Progenitor cell of endocrine pancreas (in vitro differentiated cells): ENCODE measurements at places on chromosomes 7 and 10.
A peak's percentile ranks its signal among the peaks of the same experiment; 100 is the strongest.

DNA sequence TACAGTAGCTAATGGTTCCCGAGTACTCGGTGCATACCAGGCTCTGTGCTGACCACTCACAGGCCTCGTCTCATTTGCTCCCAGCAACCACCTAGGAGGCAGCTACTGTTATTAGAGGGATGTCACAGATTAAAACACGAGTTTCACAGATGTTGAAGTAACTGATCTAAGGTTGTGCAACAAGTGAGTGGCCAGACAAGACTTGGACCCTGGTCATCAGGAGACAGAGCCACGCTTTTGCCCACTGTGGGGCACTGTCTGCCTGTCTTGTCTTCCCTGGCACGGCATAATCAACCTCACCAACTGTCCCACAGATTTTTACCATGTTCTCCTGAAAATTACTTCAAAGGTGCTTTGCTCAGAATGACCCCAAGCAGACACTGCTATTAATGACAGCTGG lies 111.6 kb upstream of the HABP2 start:
- no peak for DNase-seq

GRCh38 chr7:80731281-80731680 lies 92.8 kb downstream of the CD36 start:
- DNase-seq = no peak

DNA sequence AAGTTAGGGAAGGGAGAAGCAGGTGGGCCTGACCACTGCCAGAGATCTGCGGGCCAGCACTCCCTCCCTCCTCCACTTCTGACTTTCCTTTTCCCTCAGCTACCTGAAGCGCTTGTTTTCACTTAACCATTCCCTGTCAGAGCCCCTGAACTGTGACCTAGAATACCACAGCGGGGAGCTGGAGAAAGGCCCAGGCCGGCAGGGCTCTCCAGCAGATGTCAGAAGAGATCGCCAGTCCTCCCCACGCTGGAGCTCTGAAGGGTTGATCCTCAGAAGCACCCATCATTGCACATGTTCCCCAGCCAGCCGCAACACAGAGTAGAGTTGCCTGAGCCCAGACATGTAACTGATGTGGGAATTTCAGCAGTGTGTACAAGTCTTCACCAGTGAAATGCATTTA lies 44.4 kb upstream of the GAD2 start:
- DNase-seq = no peak

- no peak for DNase-seq
These were observed 150.1 kb upstream of the GPR22 start for GRCh38 chr7:107319724-107320228.

DNA sequence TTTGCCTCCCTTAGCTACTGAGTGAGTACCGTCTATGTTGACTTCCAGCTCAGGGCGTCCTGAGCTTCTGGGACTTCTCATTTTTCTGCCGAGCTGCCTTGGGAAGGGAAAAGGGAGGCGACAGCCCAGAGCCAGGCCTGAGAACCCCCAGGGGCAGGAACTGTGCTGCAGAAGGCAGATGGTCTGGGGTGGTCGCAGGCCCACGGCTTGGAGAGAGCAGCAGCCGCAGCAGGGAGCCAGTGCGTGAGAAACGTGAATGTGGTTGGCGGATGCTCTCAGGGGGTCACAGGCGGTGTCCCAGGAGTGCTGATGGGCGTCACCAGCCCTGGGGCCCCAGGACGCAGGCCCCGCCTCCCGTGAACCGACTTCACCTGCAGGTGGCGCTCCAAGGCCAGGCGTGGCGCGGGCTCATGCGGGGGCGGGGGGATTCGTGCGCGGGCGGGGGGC lies 9.2 kb upstream of the PWWP2B start:
- peak; percentile 81 for DNase-seq

DNA sequence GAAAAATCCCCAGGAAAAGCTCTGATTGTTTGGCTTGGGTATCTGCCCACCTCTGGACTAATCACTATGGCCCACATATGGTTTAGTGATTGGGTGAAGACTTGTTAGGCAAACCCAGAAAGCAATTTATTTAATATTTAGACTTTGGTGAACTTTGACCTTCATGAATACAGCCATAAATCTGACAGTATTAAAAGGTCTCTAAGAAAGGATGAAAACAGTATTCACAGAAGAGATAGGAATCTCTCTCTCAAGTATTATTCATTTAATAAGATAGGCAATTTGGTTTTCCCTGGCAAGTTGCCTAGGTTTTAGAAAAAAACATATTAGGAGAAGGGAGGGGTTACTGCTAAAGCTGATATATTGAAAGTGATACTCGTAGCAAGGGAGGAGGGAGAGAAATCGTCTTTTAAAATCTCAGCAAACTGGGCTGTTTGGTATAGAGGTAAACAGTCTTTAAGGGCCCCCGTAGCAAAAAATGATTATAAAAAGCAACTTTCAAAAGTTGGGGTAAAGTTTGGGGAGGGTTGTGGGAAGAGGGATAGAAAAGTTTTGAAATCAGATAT lies 57.1 kb downstream of the LSMEM1 start:
- no peak for DNase-seq

DNA sequence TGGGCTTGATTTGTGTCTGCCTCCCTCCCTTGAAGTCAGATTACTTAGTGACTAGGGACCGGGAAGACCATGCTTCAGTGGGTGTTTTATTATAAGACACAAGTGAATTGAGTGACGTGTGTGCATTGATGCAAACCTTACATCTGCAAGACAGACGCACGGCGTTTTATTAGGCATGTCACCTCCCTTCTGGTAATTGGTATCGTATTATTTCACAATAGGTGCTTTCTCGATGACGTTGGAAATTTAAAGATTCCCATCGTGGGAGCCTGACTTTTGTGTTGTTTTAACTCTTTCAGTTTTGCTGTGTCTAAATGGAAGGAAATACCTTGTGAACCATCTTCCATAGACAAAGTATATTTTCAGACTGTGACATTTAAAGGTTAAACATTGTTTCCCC lies 132.6 kb downstream of the INSYN2A start:
- no peak for DNase-seq

- DNase-seq = no peak
These were observed 648.3 kb downstream of the PARD3 start for GRCh38 chr10:34166823-34167222.

DNA sequence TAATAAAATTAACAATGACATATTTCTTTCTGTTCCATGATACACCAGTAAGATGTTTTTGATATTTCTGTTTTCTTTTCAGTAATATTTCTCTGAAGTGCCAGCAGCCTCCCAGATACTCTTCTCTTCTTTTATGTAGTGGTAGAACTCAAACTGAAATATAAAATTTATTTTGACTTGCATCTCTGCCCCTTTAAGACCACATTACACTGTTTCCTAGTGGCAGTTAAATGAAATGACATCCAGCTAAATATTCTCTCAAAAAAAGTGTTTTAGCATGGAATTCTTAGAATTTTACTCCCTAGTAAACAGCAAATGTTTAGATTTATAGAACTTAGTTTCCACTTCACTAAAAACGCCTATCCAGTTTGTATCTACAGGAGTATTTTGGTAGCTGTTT lies 237.2 kb upstream of the MTPN start:
- DNase-seq = no peak

GRCh38 chr10:89516149-89516832 lies 19.1 kb downstream of the SLC16A12 start:
- no peak for DNase-seq

- DNase-seq = no peak
These were observed 86.4 kb downstream of the AUTS2 start for GRCh38 chr7:69684369-69685292.

GRCh38 chr7:106450716-106451115 lies 165.9 kb upstream of the NAMPT start:
- DNase-seq = no peak

GRCh38 chr7:143426479-143427142 lies 16.6 kb upstream of the TAS2R60 start:
- DNase-seq = no peak

- DNase-seq = no peak
These were observed 42.8 kb downstream of the RBM20 start for GRCh38 chr10:110686949-110687348.

- DNase-seq = no peak
These were observed 35.3 kb upstream of the ZRANB1 start for GRCh38 chr10:124906551-124907001.
